ENCODE measurements at places on chromosomes 4 and X. TPM values are rescaled to one million over a fixed set of nuclear protein-coding genes. Genes with fewer than 3 reads are reported as not detected.

Gene TRAM1L1
- 3.3 TPM for total RNA-seq

Gene SERPINA7
- total RNA-seq = not detected

Gene NXF2
- not detected for total RNA-seq

Gene HSD17B13
- under 0.01 TPM for total RNA-seq

Gene FMR1NB
- not detected for total RNA-seq

Gene GPR50
- not detected for total RNA-seq

Gene S100P
- 0.32 TPM for total RNA-seq
